Right renal pelvis (tissue), 4 donors: ENCODE measurements at places on chromosomes 16 and 17. TPM values are rescaled to one million over a fixed set of nuclear protein-coding genes. Genes with fewer than 3 reads are reported as not detected.

Gene CES3
- polyA plus RNA-seq: 3.6 TPM

- no peak for DNase-seq
Measured at GRCh38 chr16:23464196-23464595, 11.2 kb upstream of the COG7 start.

DNA sequence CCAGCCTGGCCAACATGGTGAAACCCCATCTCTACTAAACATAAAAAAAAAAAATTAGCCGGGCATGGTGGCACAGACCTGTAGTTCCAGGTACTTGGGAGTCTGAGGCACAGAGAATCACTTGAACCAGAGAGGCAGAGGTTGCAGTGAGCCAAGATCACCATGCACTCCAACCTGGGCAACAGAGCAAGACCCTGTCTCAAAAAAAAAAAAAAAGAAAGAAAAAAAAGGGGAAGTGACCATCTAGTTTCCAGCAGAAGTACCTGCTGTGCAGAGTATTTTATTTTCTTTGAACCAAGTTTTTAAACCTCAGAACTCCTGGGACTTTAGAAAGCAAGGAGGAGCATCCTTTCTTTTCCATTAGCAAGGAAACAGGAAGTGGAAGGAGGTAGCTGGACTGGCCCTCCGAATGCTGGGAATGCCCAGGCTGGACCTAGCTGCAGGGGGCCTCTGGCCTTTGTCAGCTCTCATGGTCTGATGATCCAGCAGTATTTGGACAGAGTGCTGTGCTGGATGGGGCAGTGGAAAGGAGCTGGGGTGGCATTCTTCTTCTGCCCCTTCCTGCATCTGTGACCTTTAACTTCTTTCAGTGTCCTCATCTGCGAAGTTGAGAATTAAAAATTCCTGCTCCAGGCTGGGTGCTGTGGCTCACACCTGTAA lies 6.6 kb downstream of the GID4 start:
- no peak for DNase-seq

GRCh38 chr16:30184891-30185682 lies 1.7 kb downstream of the CORO1A start:
- no peak for DNase-seq

DNA sequence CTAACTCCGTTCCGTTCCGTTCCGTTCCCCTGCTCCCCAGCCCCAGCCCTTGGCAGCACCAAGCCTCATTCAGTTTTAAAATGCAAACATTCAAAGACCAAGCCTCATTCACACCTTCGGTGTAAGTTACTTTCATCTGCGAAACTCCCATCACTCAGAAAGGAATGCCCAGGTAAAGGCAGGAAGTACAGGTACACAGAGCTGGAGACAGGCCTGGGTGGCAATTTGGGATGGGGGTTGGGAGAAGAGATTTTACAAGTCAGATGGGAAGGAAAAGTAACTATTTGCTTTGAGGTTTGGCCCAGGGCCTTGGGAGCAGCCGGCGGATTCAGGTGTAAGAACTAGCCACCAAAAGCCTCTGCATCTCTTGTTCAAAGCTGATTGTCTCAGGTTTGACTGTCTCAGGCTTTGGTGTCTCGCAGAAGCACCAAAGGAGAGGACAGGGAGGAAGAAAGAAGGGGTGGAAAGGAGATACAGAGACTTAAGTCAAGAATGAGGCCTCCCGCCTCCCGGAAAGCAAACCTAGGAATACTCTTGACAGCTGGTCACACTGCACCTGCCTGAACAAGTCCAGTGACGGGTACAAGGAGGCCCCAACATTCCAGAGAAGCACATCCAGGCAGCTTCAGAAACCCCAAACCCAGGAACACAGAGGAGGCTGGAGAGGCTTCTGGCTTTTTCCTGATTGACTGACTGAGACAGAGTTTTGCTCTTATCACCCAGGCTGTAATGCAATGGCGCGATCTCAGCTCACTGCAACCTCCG lies 54.7 kb downstream of the NXN start:
- no peak for DNase-seq
